Tibial artery (tissue), 4 donors: ENCODE measurements at places on chromosomes 7 and 10.

GRCh38 chr7:14973712-14974428 lies 71.3 kb upstream of the DGKB start:
- DNase-seq = no peak

GRCh38 chr10:81874875-81875466 lies at the start of gene NRG3:
Gene NRG3, plus strand, starts transcription at chr10:81875194.
- DNase-seq = no peak

- DNase-seq = peak; percentile 55
Observed at GRCh38 chr7:27224983-27225934, 17.3 kb upstream of the EVX1 start.

DNA sequence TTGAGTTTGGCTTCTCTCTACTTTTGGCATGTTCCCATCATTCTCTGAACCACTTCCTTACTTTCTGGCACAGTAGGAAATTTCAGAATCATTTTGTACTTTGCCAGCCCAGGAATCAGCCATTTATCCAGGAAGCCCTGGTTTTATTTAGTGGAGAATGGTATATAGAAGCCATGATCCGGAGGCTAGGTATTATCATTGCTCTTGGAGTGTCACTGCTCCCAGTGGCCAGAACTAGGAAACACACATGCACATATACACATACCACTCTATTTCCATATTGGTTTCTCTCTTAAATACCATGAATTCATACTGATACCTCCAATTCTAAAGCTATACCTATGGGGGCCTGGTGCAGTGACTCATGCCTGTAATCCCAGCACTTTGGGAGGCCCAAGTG lies 36.3 kb downstream of the SUFU start:
- no peak for DNase-seq
